ENCODE measurements at places on chromosomes 16 and 17. TPM values are rescaled to one million over a fixed set of nuclear protein-coding genes. Genes with fewer than 3 reads are reported as not detected.

The ELMO3 gene
- 9.4 TPM for total RNA-seq

The TP53TG3D gene
- total RNA-seq: 0.89 TPM

The HOXB9 gene
- 0.11 TPM for total RNA-seq

The PRSS53 gene
- 10.4 TPM for total RNA-seq

The CMIP gene
- total RNA-seq: 76.7 TPM

The KRTAP1-1 gene
- total RNA-seq: not detected

The NPIPA1 gene
- total RNA-seq: 142 TPM

The C16orf46 gene
- 0.53 TPM for total RNA-seq

The SP6 gene
- total RNA-seq: 0.09 TPM

The NPIPA8 gene
- total RNA-seq: 18.8 TPM

The CNGB1 gene
- total RNA-seq: not detected

The C1QTNF8 gene
- total RNA-seq: not detected

The CDH8 gene
- 0.62 TPM for total RNA-seq

The EVPLL gene
- total RNA-seq: not detected

The MYO15B gene
- total RNA-seq: 120 TPM

The HAP1 gene
- 0.14 TPM for total RNA-seq

All from activated naive CD8-positive, alpha-beta T cell treated with anti-CD3 and anti-CD28 coated beads, Interleukin-2, amount 10 ng/mL, durations not matched to agents 7 days and 5 days (primary cell).